Cerebellar nuclear complex (tissue), 1 donor: ENCODE measurements at places on chromosomes 2 and 18.

GRCh38 chr2:19607931-19608771 is 249.7 kb upstream of the OSR1 start:
- DNase-seq, result no peak

DNA sequence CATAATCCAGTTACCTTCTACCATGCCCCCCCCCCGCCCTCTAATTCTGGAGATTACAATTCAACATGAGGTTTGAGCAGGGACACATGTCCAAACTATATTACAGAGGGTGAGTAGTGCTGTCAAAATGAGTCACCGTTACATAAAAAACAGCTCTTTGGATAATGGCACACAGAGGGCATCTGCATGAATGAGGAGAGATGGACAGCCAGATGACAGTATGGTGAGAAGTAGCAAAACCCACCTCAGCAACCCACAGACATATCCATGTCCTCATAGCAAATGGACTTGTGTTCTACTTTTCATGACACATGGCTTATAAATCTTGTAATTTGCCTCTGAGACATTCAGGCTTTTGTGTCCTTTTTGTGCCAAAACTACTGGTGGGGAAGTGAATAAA is 132.0 kb downstream of the EML6 start:
- DNase-seq, result no peak

GRCh38 chr2:56239030-56239429 is 55.2 kb downstream of the CCDC85A start:
- DNase-seq, result no peak

- DNase-seq, result no peak
Observed at GRCh38 chr2:101899871-101900270, 91.9 kb upstream of the IL1R2 start.

GRCh38 chr18:77905449-77906055 is 655.9 kb downstream of the GALR1 start:
- no peak for DNase-seq

DNA sequence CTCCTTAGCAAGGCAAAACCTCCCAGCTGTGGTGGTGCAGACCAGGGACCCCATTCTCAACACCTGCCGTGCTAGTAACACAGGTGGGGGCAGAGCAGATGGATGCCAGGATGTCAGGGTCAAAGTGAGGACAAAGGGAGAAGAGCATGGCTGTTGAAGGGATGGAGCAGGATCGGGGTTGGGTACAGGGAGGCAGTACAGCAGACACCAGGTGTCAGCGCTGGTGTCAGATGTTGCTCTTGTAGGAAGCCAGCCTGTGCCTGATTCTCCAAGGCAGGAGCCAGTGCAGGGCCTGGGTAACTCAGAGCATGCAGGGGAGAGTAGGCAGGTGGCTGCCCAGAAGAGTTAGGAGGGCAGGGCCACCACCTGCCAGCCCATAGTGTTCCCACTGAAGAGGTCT is 222.1 kb upstream of the SPRED2 start:
- DNase-seq, result no peak

GRCh38 chr2:32652555-32653209 is 24.8 kb downstream of the TTC27 start:
- no peak for DNase-seq

DNA sequence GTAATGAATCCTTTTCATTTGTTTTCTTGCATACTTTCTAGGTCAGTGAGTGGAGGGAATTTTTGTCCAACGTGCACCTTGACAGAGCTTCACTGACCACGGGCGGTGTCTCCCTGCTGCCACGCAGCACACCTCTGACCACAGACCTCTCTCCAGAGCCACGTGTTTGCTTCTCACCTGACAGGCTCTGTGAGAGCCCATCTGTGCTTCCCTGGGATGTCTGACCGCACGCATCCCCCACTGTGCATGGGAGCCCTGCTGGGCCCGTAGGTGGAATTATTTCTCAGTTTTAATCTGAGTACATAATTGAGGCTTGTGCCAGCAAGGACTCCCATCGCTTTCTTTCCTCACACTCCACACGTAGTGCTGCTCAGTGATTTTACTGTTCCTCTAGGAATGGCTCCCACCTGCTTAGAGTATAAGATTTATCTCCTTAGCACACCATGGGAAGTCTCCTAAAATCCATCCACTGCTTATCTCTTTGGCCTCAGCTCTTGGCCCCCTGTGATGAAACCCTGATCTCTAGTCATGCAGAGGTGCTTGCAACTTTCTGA is 482.6 kb downstream of the TSN start:
- DNase-seq, result no peak

DNA sequence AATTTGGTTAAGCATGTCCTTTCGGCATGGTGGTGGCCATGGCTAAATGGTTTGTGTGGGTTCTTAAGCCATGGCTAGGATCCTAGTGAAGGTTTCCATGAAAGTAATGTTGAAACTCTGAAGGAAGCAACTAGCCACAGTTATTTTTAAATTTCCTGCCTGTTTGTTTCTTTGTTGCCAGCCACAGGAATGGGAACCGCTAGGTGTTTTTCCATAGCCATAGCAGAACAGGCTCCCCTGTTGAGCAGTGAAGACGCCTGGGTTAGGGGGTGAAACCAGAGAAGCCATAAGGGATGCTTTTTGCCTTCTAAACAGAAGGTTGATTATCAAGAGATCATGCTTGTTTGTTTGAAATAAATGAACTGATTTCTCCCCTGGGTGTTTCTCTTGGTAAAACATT is 60.1 kb upstream of the CHMP1B start:
- DNase-seq, result no peak

- no peak for DNase-seq
Observed at GRCh38 chr2:121626777-121627524, 22.3 kb downstream of the CLASP1 start.

DNA sequence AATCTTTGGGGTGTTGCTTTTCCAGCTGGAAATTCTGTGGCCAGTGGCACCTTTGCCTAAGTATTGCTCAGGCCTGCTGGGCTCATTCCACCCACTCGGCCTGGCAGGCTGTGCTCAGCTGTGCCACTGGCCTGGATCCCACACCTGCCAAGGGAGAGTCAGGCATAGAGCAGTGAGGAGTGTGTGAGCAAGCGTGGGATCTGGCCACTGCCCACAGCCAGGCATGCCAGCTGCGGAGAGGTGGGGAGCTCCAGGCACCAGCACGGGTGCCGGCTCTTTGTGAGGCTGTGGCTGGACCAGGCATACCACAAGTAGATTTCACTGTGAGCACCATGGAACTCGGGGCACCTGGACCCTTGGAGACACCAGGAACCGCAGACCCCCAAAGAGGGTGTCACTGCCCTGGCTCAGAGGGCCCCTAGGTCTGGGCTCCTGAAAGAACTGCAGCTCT is 118.1 kb upstream of the MAP2 start:
- no peak for DNase-seq

DNA sequence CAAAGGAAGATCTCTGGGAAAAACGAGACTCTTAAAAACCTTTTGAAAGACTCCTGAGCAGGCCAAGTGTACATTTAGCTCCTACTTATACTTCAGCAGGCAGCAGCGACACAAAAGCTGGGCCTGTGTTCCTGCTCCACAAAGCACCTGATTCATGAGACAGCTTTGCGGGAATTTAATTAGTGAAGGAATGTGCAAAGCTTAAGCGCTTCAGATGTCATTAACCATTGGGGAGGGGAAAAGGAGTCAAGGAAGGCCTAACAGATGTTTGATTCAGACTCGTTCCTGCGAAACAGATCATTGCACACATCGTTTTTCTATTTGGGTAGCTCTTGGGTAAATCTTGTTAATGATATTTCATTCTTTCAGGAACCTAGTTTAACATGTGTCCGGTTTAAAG is 125.9 kb downstream of the MAIP1 start:
- DNase-seq, result no peak

- no peak for DNase-seq
Observed at GRCh38 chr2:200616193-200616592, 30.4 kb downstream of the AOX1 start.

- no peak for DNase-seq
Observed at GRCh38 chr18:12857215-12857905, 26.7 kb downstream of the PTPN2 start.

DNA sequence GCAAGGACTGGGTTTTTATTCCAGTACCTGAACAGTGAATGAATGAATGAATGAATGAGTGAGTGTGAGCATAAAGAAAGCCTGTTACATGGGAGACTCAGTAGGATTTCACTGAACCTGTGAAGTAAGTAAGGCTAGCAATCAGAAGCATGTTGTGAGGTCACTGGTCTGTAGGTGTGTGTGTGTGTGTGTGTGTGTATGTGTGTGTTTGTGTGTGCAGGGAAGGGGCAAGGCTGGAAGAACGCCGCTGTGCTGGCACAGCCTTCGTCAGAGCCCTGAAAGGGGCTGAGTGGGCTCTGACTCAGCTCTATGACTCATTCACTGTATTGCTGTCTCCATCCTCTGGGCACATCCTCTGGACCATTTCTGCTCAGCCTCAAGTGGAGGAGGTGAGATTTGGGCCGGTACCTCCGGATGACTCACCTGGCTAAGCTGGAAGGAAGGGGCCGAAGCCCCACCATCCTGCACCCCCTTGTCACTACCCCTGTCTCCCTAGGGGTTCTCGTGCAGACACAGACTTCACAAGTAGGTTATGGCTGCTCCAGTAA is 51.4 kb upstream of the MRPL33 start:
- DNase-seq, result no peak

- DNase-seq, result no peak
Observed at GRCh38 chr2:168427451-168427850, 28.6 kb upstream of the CERS6 start.

DNA sequence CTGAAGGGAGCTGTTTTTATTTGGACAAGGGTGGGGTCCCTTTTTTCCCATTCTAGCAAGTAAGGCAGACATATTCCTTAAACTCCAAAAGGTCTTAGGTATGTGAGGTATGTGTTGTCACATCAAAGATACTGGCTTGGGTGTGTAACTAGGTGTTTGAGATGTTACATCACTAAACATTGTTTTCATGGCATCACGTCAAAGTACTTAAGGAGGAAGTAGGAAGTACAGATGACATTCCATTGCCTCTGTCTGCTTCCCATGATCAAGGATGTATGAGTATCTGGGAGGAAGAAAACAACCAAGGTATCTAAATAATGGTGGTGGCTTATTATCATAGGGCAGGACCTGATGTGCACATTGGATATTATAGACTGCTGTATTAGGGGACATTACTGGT is 39.3 kb downstream of the CD302 start:
- DNase-seq, result no peak

DNA sequence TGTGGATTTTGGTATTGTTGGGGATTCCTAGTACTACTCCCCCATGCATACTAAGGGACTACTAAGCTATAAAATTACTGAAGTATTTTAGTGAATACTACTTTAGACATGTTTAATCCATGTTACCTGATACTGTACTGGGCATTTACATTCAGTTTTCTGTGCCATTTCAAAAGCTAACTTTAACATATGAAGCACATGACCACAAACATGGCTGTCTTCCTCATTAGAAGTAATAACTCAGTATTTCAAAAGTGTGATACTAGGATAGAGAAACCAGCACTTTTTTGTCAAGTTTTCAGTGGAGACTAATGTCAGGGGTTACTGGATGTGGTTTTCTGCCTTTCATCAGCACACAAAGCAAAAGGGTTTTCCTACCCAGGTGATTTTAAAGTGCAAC is 27.9 kb downstream of the WDR33 start:
- no peak for DNase-seq

GRCh38 chr18:789397-789796 is 22.6 kb downstream of the YES1 start:
- no peak for DNase-seq

DNA sequence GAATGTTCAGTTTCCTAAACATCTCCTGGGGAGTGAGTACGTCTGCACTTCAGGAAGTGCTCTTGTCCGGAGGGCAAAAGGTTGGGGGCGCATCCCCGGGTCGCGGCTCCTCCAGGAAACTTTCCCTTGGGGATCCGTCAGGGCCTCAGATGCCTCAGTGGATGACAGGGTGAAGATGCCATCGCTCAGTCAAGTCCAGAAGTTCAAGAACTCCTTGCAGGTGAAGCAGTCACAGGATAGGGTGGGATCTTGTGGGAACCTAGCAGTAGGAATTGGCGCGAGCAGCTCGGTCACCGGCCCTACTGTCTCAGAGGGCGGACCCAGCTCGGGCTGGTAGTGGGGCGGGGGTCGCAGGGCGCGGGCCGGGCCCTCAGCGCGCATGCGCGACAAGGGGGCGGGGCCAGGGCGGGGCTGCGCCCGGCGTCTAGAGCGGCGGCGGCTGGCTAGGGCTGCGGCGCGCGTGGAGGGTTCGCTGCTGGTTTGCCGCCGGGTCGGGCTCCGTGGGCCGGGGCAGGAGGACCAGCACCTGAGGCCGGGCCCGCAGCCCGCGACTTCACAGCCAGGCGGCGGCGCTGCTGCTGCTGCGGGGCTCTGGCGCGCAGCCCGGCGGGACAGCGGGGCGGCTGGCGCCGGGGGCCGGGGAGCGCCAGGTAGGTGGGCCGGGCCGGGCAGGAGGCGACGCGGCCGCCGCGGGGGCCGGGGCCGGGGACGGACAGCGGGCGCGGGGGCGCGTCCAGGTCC is at the start of gene INPP4A:
Gene INPP4A (plus strand): TSS at position 423 of the 741 bp plus-strand sequence. CDS start 75,191 bp downstream, outside the sequence.
- DNase-seq, result no peak

GRCh38 chr18:55078303-55078932 is 119.2 kb upstream of the CCDC68 start:
- no peak for DNase-seq

DNA sequence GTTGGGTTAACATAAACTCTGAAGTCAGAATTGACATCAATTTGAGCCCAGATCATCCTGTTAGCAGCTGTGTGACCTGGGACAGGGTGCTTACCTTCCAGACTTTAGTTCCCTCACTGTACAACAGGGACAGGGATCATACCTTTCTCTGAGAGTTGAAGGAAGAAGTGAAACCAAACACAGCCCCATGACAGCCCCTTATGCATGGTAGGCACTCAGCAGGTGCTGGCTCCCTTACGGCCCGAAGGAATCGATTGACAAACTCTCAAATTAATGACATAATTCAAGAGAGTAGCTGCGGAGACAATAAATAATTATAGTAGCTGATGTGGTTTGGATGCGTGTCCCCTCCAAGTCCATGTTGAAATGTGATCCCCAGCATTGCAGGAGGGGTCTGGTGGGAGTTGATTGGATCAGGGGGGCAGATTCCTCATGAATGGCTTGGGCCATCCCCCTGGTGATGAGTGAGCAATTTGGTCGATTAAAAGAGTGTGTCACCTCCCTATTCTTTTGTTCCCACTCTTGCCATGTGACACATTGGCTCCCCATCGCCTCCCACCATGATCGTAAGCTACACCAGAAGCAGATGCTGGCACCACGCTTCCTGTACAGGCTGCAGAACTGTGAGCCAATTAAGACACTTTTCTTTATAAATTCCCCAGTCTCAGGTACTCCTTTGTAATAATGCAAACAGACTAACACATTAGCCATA is 72.4 kb downstream of the ODC1 start:
- DNase-seq, result no peak

DNA sequence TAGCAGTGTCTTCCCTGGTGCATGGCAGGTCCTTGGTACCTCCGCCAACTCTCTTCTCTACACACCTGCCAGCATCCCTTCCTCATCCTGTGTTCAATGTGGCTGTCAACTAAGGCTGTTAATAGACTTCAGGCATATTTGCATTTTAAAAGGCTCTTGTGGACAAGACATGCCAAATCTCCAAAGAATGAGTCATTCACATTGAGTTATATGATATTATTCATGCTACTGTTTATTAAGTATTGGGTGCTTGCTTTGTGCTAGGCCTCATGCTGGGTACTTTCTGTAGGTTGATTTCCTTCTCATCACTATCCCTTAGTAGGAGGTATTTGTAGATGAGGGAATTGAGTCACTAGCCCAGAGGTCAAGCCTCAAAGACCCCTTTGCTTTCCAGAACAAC is 5.2 kb downstream of the MYO1B start:
- DNase-seq, result no peak

- no peak for DNase-seq
Observed at GRCh38 chr2:216023055-216023648, 9.8 kb upstream of the MREG start.
